Stimulated activated CD4-positive, alpha-beta T cell treated with anti-CD3 and anti-CD28 coated beads, Interleukin-12 subunit alpha, Interleukin-12 subunit beta, amount 100 ng/mL, for 24 hours (primary cell): ENCODE measurements at places on chromosomes 1 and 21.

DNA sequence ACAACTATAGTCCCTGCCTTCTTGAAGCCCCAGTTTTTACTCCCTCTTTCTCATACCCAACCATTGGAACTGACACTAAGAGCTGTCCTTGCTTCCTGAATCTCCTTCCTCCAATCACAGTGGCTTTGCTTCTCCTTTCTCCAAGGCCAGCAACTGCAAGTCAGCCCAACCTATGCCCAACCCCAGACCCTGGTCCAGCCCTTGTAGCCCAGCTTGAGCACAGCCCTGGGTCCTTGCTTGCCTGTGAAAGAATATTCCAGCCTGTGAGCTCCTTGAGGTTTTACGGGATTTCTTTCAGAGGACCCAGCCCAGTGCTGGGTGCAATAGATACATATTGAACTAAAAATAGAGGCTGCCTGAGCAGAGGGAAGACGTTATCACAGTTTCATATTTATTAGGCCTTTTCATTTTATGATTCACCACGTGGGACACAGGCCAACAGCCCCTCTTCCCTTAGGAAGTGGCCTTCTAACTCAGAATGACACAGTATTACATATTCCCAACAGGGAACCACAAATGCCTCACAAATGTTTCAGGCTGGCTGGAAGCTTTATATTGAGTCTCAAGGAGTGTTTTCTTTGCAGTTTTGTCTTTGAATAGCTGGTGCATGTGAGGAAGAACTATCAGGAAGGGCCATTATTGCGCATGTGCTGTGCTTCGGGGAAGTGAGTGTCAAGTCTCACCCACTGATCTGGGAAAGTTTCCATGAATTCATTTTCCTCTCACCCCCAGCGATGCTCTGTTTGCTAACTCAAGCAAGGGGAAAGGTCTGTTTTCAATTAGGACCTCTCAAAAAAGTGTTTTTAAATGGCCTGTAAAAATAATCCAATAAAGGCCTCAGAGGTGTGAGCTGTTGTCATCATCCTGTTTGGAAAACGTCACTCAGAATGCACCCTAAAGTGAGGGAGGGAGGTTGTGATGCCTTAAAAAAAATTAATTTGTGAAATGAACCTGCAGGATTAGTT is 92.3 kb upstream of the NFIA start:
- no peak for DNase-seq

DNA sequence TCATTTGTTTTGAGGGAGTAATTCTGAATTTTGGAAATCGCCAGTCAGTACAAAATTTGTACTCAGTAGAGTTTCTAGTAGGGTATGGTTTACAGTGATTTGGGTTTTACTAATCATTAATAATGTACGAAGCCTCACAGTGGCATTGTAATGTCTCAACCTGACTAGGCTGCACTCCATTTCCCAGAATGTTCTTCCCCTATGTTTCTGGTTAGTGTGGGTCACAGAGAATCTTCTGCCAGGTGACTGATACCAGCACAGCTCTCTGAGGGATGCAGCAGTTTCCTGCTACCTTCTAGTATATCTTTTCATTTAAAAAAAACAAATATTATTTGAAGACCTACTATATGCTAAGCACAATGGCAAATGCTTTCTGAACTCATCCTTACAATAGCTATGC is 112.9 kb downstream of the PTPN14 start:
- DNase-seq, result no peak

DNA sequence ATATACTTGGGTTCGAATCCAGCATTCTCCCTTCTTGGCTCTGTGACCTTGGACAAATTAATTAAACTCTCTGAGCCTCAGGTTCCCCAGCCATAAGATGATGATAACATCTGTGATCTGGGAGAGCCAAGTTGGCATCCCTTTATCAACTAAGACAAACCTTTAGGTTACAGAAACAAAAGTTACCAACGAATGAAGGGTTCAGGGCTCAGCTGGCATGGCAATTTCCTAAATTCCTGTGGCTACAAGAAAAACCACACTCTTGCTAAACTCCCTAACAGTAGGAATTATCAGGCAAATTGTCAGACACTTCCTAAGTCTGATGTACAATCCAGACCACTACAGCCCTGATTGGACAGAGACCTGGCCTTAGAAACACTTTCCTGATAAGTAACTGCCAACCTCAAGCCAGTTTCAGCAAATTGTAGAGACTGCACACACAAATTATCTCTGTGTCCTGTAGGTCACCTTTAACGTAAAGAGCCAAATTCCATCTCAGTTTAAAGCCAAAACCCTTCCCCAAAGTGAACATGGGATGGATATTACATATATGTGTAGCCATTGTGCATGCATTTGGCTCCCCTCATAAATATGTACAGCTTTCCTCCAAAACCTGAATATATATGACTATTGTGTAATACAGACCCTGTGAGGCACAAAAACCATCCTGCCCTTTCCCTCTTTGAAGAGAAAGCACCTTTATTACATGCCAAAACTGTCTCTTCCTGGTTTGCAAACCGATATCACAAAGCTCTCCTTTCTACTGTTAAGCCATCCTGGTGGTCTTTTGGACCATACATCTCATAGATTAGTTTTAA is 39.5 kb upstream of the EDARADD start:
- DNase-seq, result no peak

- no peak for DNase-seq
Measured at GRCh38 chr1:42657201-42657600, 1.0 kb upstream of the PPIH start.
